Germinal center (tissue), 1 donor: ENCODE measurements at places on chromosomes 16 and 17.

- DNase-seq = no peak
Observed at GRCh38 chr16:15509593-15510535, 75.5 kb downstream of the BMERB1 start.

- DNase-seq = no peak
Observed at GRCh38 chr17:1750628-1751027, 8.0 kb downstream of the SERPINF2 start.

DNA sequence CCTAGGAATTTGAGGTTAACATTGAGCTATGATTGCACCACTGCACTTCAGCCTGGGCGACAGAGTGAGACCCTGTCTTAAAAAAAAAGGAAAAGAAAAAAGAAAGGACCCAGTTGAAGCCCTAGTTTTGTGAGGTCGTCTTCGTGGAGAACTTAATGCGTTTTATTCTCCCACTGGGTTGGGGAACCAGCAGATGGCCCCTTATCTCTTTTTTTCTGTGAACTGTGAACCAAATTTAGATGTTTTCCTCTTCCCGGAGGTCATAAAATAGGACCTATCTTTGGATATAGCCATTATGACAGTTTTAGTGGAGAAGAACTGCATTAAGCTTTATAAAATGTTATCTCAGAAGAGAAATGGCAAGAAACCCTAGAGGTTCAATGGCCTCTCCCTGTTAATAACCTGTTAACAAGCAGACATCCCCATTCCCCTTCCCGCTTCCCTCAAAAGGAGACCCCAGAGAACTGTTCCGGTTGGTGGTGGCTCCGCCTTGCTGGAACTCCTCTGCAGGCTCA lies 23.5 kb downstream of the KIAA0513 start:
- DNase-seq = no peak

GRCh38 chr16:47236716-47237115 lies 93.0 kb upstream of the NETO2 start:
- DNase-seq = no peak

- no peak for DNase-seq
Observed at GRCh38 chr16:27344721-27345120, 30.9 kb downstream of the IL4R start.

DNA sequence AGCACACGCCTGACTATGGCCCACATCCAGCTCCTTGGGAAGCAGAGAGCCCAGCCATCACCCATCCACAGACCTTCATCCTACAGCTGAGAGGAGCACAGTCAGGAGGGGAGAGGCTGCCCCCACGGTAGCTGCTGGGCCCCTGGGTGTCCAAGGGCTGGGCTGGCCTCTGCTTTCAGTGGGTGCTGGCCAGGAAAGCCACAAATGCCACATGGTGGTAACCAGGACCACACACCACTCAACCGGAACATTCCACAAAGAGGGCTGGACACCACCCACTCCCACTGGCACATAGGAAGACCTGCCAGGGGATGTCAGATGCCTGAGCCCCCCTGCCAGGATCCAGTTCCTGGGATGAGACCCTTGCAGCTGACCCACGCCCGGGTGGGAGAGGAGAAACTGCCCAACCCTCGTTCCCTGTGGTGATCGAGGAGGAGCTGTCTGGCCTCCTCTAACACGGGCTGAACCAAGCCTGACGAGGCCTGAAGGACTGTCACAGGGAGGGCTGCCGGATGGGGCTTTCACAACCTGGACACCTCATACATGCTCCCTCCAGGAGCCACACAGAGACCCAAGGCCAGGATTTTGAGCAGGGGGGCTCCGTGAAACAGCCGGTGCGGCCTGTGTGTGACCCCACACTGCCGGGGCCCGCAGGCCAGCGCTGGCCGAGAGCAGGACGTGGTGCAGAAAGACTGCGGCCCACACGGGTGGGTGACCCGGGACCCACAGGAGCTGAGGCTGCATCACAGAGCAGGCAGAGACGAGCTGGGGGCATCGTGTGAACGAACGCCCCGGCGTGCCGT lies 30.7 kb downstream of the PIEZO1 start:
- DNase-seq = no peak

GRCh38 chr16:65070831-65071432 lies 50.9 kb downstream of the CDH11 start:
- no peak for DNase-seq

- DNase-seq = no peak
Observed at GRCh38 chr16:17177959-17178905, 292.5 kb downstream of the XYLT1 start.

GRCh38 chr17:46726206-46726605 lies 92.3 kb downstream of the WNT3 start:
- DNase-seq = no peak
